ENCODE measurements at places on chromosomes 7 and 10.

DNA sequence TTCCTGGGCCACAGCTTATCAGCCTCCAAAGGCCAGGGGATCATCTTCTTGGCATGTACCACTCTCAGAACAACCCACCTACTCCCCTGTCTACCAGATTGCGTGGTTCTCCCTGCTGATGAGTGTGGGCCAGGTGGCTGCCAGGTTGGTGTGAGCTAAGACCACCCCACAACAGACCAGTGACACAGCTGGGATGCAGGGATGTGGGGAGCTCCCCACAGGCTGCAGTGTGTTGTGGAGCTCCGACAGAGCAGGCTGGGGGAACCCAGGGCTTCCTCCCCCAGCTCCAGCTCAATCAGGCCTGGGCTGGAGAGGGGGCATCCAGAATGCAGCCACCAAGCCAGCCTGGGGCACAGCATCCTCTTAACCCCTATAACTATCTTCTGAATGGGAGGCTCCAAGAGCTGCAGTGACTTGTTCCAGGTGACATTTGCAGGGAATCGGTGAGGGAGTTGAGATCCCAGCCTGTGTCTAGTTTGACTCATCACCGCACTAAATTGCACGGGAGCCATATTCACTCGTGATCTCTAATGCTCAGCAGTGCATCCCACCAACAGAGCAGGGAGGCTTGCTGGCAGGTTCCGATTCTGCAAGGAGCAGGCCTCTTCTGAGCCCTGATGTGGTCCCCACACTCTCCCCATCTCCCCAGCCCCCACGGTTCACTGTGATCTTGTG, 596 bp upstream of the GDF2 start:
- no peak for DNase-seq

- no peak for DNase-seq
Measured at GRCh38 chr7:66281678-66282590, 76.8 kb downstream of the TPST1 start.

DNA sequence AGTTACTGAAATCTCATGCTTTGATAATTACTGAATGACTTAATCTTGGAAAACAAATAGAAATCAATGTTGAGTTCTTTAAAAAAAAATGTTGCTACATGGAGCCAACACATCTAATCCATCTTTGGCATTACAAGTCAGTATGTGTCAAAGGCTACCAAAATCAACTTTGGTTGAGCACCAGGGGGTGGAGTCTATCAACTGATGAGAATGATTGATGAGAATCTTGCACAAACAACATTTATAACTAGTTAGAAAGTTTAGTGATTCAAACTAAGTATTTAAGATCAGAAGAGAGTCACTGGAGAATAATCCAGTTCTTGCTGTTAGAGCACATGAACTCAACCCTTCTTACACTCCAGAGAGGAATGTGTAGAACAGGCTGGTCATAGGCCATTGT, 70.5 kb upstream of the LRRC17 start:
- no peak for DNase-seq

GRCh38 chr7:69768986-69769595, 170.8 kb downstream of the AUTS2 start:
- no peak for DNase-seq

DNA sequence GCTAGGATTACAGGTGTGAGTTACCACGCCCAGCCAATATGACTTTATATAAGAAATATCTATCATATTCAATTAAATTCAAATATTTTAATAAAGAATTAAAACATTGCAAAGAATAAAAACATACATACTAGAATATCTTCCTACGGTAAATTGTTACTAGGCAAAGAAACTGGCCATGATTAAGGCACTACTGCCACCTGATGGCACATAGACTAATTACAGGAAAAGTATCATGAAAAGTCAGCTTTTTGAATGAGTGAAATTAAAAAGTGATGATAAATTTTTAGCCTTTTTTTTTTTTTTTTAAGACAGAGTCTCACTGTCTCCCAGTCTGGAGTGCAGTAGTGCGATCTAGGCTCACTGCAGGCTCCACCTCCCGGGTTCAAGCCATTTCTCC, 30.9 kb downstream of the MRPS33 start:
- no peak for DNase-seq

GRCh38 chr7:41696323-41696916, 6.5 kb downstream of the INHBA start:
- no peak for DNase-seq

- no peak for DNase-seq
Measured at GRCh38 chr7:140003913-140004382, 58.8 kb downstream of the PARP12 start.

- DNase-seq = no peak
Measured at GRCh38 chr10:48469516-48470020, 135.3 kb downstream of the ARHGAP22 start.

DNA sequence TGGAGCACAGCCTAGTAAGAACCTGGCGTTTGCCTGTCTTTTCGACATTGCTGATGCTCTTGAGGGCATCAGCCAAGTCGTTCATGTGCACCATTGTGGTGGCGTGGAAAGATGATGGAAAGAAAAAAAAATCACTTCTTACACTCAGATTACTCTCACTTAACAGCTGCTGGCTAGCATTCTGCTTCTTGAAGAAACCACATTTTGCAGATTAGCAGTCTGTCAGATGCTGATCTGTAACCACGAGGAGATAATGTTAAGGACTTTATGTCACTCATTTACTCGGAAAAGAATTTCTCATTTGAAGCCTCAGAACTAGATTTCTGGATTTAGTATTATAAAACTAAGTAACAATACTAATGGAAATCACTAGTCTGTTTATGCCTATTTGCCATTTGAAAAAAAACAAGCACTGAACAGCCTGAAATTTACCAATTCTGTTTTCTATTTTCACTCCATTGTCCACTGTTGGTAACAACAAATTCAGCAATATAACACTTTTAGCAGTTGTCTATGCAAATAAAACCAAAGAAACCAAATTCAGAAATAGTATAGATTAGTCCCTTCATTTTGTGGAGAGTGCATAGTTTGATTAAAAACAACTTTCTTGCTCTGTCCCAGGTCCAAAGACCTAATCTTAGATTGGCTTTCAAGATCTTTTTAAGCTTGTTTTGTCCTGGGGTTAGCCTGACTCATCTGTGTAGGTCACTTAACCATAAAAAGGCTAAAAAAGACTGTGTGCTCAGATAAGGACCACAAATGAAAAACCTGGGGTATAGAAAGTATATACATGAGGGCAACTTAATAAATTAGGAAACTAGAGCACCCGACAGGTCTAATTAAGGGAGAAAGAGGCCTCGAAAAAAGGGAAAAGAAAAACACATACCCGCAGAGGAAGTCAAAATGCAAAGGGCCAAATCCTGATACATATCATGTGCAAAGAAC, 67.5 kb downstream of the NT5C2 start:
- DNase-seq = no peak

- DNase-seq = no peak
Measured at GRCh38 chr7:117238937-117239336, 83.9 kb downstream of the WNT2 start.

- DNase-seq = no peak
Measured at GRCh38 chr10:62684911-62685310, 119.6 kb upstream of the ADO start.

DNA sequence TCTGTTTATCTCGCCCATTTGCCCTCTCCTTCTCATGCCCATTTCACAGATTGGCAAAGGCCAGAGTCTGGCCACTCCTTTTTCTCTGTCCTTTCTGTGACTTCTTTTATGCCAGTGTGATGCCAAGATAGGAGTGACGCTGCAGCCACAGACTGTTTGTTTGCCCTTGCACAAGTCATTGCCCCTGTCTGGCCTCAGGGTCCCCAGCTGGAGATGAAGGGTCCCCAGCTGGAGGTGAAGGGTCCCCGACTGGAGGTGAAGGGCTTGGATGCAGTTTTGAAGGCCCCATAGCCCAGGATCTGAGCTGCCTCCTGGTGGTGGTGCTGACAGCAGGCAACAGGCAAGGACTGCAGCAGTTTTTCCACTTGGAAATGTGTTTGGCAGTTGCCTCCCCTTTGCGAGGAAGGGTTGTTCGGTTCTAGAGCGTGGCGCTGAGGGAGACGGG, 50.8 kb upstream of the SLC29A3 start:
- no peak for DNase-seq

DNA sequence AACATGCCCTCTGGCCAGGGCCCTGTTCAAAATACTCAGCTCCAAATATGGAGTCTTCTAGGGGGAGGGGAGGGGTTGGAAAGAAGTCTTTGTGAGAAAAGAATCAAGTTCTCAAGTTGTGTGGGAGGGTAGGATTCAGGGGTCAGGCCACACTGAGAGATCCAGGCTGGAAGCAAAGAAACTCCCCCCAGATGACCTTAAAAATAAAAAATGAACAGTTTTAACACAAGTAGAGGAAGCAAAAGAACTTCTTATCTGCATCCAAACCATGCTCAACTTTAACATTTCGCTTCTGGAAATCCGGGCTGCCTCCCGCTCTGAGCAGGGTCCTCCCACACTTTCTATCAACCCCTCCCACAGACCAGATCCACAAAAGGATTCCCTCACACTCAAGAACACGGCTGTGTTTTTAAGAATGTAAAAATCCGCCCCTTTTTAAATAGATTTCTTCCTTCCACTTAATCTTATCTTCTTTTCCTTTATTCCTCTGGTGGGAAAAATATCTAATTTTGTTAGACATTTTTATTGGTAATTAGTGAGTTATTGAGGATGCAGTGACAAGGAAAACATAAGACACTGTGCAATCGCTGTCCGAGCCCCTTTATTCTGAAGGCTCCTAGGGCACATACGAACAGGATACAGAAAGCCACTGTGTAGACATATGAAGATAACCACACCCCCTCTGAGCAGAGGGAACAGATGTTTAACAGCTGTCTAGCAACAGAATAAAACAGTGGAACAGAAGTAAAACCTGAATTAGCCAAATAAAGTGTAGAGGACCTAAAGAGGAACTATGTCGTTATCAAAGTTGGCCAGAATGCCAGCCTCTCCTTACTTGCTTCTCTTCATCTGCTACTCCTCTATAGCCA, 43.8 kb downstream of the CYTH3 start:
- DNase-seq = no peak

DNA sequence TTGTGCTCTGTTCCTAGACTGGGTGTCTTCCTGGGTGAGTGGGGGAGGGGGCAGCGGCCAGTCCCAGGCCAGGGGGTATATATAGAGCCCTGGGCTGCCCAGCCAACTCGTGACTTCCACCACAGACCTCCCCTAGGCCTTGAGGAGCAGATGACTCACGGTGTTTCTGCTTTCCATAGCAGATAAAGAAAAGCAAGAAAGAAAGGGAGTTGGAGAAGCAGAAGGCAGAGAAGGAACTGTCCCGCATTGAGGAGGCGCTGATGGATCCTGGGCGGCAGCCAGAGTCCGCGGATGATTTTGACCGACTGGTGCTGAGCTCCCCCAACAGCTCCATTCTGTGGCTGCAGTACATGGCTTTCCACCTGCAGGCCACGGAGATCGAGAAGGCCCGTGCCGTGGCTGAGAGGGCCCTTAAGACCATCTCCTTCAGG, 10.1 kb downstream of the CALHM2 start:
- DNase-seq = no peak

DNA sequence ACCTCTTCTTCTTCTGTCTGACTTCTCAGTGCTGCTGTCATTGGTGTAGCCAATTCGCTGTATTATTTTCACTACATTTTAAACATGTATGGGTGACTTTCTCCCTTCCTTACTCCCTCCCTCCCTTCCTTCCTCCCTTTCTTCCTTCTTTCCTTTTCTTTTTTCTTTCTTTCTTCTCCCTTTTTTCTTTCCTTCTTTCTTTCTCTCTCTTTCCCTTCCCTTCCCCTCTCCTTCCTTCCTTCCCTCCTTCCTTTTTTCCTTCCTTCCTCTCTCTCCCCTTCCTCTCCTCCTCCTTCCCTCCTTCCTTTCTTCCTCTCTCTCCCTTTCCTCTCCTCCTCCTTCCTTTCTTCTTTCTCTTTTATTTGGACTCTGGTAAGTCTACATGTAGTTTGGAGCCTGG, 240.8 kb downstream of the GATA3 start:
- no peak for DNase-seq

DNA sequence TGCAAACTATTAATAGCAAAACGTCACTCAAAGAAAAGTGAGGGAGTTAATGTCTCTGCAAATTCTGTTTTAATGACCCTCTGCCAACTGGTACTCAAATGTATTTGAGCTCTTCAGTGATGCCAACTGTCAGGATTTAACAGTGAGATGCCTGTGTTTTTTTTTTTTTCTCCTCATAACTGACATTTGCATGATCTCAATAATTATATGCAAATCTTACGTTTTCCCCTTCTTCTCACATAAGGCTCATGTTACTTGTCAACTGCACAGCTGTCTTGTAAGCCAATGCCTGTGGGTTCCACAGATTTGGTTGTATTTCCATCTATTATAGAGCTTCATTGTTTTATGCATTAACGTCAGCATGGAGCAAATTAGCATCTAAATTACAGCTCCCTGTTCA, 38.2 kb downstream of the PPP1R3A start:
- no peak for DNase-seq

DNA sequence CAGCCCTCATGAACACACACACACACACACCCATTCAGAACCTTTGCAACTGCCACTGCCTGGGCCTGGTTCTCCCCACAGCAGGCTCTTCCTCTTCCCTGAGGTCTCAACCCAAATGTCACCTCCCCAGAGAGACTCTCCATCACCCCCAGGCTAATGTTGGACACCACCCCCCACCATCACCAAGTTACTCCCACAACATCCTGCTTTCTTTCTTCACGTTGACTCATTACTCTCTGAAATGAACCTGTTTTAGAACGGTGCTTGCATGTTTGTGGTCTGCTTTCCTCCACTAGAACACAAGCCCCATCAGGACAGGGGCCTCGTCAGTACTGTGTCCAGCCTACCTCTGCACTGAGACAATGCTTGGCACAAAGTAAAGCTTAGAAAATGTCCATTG, 16.0 kb downstream of the AFAP1L2 start:
- no peak for DNase-seq

DNA sequence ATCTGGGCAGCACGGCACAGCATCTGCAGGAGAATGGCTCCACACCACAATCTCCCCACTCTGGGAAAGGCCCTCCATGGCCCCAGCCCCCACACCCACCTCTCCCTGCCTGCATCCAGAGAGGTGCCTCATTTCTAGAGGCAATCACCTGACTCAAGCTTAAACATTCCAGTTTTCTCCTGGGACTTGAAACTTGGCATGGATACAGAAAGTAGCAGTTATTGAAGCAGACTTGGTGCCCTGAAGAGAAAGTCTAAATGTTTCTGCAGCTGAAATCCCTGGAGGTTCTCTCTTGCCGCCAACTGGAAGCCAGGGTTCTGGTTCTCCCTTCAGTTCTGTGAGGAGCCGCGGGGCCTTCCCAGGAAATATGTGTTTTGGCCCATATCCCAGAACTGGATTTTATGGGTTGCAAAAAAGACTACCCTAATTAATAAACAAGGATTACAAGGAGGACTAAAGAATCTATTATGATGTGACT, 122.8 kb downstream of the SKIDA1 start:
- DNase-seq = no peak

GRCh38 chr10:109996766-109997171, 11.0 kb upstream of the ADD3 start:
- DNase-seq = no peak

DNA sequence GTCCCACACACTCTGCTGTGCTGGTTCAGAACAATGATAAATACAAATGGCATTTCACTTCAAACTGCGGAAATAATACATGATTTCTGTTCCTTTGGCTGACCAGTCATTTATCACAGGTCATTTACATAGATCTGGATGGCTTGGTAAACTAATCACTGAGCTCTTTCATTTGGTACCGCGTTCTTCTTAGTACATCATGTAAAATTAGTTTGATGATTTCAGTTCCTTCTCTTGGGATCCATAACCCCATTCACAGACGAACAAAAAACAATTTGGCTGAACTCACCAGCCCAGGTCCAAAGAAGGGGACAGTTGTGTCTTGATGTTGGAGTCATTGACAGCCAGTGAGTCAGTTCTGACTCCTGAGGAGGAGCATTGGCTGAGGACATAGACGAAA, 689.8 kb downstream of the INHBA start:
- DNase-seq = no peak

- no peak for DNase-seq
Measured at GRCh38 chr10:133048266-133048665, 39.5 kb upstream of the ADGRA1 start.

All from activated CD4-positive, CD25-positive, alpha-beta regulatory T cell (primary cell).